ENCODE measurements at places on chromosomes 3 and 15.

GRCh38 chr15:69593981-69594966, 141.7 kb downstream of the RPLP1 start:
- no peak for DNase-seq

DNA sequence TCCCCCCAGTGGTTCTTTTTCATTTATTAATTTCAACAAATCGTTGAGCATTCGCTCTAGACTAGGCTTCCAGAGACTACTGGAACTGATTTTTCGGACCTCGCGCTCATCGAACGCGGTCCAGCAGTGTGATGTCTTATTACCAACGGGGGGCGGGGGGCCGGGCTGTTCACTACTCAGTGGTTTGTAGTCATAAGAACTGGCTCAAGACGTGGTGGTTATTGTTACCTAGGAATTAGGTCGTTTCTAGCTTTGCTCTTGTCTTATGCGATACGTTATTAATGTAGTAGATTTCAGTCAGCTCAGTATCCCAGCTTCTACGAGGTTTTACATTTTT, 858 bp downstream of the RBM5 start:
- no peak for DNase-seq

DNA sequence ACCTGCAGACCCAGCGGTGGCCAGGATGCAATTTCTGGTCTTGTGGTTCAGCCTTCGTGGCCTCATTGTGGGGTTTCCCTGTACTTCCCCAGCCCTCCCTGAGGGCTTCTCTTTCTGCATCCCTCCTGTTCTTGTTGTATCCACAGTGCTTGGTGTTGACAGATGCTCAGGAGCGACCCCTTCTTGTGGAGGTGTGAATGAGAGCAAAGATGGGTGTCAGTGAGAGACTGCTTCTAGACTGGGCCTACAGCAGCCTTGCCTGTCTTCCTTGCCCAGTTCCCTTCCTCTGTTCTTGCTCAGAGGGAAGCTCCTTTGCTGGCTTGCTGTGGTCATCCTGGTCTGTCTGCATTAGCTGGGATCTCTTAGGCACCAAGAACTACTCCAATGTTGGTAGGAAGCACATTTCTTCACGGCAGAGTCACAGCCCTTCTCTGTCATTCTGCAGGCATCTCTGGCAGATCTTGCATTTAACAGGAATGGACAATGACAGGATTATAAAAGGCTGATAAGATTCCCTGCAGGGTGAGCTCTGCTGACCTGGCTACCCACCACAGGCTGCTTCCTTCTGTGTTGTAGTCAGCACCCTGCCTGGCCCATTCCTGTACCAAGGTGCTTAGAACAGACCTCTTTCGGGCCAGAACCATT, 317.8 kb upstream of the C2CD4B start:
- DNase-seq = no peak

- no peak for DNase-seq
These were observed 330.7 kb upstream of the TRIM42 start for GRCh38 chr3:140347151-140347550.

GRCh38 chr15:39139431-39140059, 441.3 kb upstream of the THBS1 start:
- DNase-seq = no peak

DNA sequence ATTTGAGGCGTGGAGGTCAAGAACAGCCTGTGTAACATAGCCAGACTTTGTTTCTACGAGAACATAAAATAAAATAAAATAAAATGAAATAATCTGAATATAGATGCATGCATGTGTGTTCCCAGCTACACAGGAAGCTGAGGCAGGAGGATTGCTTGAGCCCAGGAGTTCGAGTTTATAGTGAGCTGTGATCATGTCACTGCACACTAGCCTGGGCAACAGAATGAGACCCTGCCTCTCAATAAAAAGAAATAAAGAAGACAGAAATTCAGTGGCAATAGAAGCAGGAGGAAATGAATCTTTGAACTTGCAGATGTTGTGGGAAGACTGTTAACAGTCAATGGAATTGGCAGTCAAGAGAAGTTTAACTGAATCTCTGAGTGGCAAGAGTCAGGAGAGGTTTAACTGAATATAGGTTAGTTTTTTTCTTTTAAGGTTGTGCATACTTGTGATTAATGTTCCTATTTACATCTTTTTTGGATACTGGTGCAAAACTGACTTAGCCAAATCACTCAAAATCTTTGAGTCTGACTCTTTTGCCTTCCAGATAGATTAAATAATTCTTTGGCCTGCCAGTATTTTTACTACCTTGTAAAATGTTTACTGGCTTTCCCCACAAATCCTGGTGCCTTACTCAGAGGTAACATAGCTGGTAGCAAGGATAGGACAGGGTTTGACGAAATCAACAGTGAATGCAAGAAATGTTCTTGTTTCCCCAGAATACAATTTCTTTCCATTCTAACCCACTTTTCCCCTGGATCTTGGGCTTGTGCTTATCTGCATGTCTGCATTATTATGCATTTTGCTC, 361.4 kb downstream of the PDCD6IP start:
- DNase-seq = no peak

GRCh38 chr15:73881579-73882320, 8.4 kb downstream of the TBC1D21 start:
- no peak for DNase-seq

DNA sequence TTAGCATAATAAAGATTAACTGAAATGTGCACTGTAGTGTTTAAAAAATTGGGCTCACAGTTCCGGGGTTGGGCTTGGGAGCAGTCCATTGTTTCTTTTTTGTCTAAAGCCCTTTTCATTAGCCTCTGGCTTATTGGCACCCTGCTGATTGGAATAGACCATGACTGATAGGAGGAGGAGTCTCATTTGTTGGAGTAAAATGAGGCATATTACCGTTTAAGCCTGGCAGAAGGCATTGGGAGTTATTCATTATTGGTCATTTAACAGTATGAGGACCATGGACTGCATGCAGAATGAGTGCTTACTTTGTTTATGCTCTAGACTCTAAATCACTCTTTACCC, 139.0 kb upstream of the CGNL1 start:
- no peak for DNase-seq

GRCh38 chr3:11784971-11785377, 61.7 kb downstream of the TAMM41 start:
- DNase-seq = no peak

All from stimulated activated CD8-positive, alpha-beta memory T cell treated with anti-CD3 and anti-CD28 coated beads, Interleukin-12 subunit alpha, Interleukin-12 subunit beta, amount 100 ng/mL, for 1 hour (primary cell).